ENCODE measurements at places on chromosomes 12 and 14. TPM values are rescaled to one million over a fixed set of nuclear protein-coding genes. Genes with fewer than 3 reads are reported as not detected.

GRCh38 chr12:92049403-92049802 lies 96.2 kb downstream of the BTG1 start:
- no peak overlapping the region for H3K27ac ChIP-seq
- no peak for DNase-seq
- H3K36me3 ChIP-seq = no peaks in the 10 kb centered on the region

DNA sequence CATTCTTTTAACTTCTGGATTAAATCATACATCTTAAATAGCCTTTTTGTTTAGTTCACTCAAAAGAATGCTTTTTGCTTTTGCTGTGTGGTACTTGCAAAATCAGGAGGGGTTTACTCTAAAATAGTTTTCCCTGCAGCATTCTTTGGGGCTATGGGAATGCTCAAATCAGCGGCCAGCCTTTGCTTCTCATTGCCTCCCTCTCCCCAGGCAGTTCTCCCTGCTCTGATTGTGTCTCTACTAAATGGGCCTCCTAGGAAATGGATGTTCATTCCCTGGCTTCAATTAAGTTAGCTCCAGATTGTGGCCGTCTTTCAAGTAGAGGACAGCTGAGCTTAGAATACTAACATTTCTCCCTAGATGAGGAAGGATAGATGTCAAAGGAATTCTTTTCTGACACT lies 4.4 kb downstream of the TULP3 start:
- DNase-seq = no peak
- H3K36me3 ChIP-seq = no peaks in the 10 kb centered on the region
- H3K4me3 ChIP-seq = no peak overlapping the region
- peak overlapping the region; percentile 18 for H3K27ac ChIP-seq

GRCh38 chr14:96122496-96122895 lies 82.1 kb upstream of the BDKRB2 start:
- no peaks in the 10 kb centered on the region for H3K36me3 ChIP-seq
- no peak for DNase-seq
- H3K4me3 ChIP-seq = no peak overlapping the region
- H3K27me3 ChIP-seq = no peaks in the 10 kb centered on the region
- peaks cover 3% of the 10 kb centered on the region for H3K4me1 ChIP-seq
- H3K27ac ChIP-seq = no peak overlapping the region

DNA sequence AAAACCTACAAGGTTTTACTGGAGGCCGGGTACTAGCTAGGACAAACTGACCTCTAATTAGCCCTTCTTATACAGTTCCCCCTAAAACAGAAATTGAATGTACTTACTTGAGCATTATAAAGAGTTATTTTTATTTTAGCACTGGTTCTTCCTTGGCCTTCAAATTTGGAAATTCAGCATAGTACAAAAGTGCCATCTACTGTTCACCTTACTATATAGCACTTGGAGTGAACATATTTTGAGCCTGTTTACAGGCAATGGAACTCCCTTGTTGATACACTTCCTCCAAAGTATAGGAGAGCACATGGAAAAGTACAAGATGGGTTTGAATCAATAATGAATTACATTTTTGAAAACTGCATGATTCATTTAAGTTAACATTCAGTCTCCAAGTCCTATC lies 3.9 kb upstream of the POC1B start:
- H3K27me3 ChIP-seq = no peaks in the 10 kb centered on the region
- H3K4me1 ChIP-seq = peaks cover 10% of the 10 kb centered on the region
- H3K27ac ChIP-seq = no peak overlapping the region
- H3K36me3 ChIP-seq = no peaks in the 10 kb centered on the region
- H3K4me3 ChIP-seq = no peak overlapping the region

- peak; percentile 96 for DNase-seq
- H3K4me3 ChIP-seq = peak overlapping the region; percentile 61
- H3K4me1 ChIP-seq = peaks cover 54% of the 10 kb centered on the region
- H3K36me3 ChIP-seq = peaks cover 4% of the 10 kb centered on the region
Observed at GRCh38 chr12:53099071-53099882, 1.8 kb downstream of the IGFBP6 start.

GRCh38 chr12:118432812-118433545 lies 56.6 kb downstream of the SUDS3 start:
- H3K4me3 ChIP-seq = no peak overlapping the region
- no peak overlapping the region for H3K27ac ChIP-seq
- no peaks in the 10 kb centered on the region for H3K27me3 ChIP-seq
- no peaks in the 10 kb centered on the region for H3K36me3 ChIP-seq
- H3K4me1 ChIP-seq = no peaks in the 10 kb centered on the region

- no peak for DNase-seq
- peaks cover 60% of the 10 kb centered on the region for H3K36me3 ChIP-seq
- no peak overlapping the region for H3K27ac ChIP-seq
Observed at GRCh38 chr14:95452893-95453712, 63.3 kb downstream of the SYNE3 start.

DNA sequence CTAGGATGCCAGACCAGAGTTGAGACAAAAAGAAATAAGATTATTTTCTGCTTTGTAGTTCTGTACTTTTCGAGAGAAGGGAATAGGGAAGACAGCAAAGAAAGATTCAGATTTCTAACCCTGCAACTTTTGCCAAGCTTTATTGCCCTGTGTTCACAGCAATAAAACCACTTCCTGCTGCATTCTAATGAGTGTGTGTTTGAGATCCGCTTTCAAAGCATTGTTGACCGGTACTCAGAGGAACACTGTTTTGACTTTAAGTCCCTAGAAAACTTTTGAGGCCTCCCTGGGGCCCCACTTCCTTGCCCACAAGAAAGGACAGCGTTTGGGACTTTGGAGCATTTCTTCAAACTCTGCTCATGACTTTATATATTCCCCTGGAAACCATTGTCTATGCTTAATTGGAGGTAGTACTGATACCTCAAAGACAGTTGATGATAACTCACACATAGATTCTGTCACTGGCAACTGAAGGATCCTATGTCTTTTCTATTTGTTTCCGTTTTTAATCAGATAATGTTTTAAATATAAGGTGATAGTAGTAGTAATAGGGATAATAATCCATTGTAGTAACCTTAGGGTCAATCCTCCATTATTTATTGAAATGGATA lies 1.3 kb downstream of the RNASE6 start:
- peak overlapping the region; percentile 24 for H3K4me3 ChIP-seq
- no peak for DNase-seq
- peaks cover 4% of the 10 kb centered on the region for H3K4me1 ChIP-seq

DNA sequence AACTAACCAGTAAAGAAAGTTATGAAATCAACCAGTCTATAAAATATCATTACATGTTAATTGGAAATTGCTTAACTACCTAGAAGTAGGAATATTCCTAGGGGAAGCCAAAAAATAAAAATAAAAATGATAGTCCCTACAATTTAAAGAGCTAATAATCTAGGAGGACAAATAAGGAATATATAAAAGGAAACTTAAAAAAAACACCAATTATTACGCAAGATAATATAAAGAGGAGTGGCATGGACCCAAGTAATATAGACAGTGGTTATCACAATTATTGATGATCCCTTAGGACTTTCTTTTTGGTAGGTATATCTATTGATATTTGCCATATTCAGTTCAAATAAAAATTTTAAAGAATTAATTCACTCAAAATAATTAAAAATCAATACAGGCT lies 498.7 kb downstream of the SOX5 start:
- H3K27ac ChIP-seq = no peak overlapping the region
- H3K4me3 ChIP-seq = no peak overlapping the region
- no peaks in the 10 kb centered on the region for H3K36me3 ChIP-seq
- H3K27me3 ChIP-seq = no peaks in the 10 kb centered on the region
- DNase-seq = no peak

- no peak overlapping the region for H3K27ac ChIP-seq
- no peak for DNase-seq
- no peaks in the 10 kb centered on the region for H3K36me3 ChIP-seq
- no peak overlapping the region for H3K4me3 ChIP-seq
Observed at GRCh38 chr12:81333812-81334211, 255.9 kb downstream of the ACSS3 start.

GRCh38 chr12:124087266-124088051 lies 114.4 kb downstream of the ZNF664 start:
- no peaks in the 10 kb centered on the region for H3K27me3 ChIP-seq
- no peaks in the 10 kb centered on the region for H3K36me3 ChIP-seq
- peak; percentile 52 for DNase-seq
- no peak overlapping the region for H3K4me3 ChIP-seq

GRCh38 chr14:20791187-20791586 lies 10.1 kb downstream of the RNASE6 start:
- H3K27me3 ChIP-seq = no peaks in the 10 kb centered on the region
- no peak for DNase-seq
- no peaks in the 10 kb centered on the region for H3K4me1 ChIP-seq
- no peak overlapping the region for H3K27ac ChIP-seq

GRCh38 chr14:31480156-31480555 lies 7.7 kb downstream of the GPR33 start:
- no peak overlapping the region for H3K4me3 ChIP-seq
- H3K27ac ChIP-seq = no peak overlapping the region
- DNase-seq = no peak
- H3K36me3 ChIP-seq = no peaks in the 10 kb centered on the region

GRCh38 chr12:94269316-94269999 lies 121.1 kb downstream of the PLXNC1 start:
- no peak overlapping the region for H3K27ac ChIP-seq
- H3K4me3 ChIP-seq = no peak overlapping the region
- H3K27me3 ChIP-seq = no peaks in the 10 kb centered on the region
- DNase-seq = no peak

DNA sequence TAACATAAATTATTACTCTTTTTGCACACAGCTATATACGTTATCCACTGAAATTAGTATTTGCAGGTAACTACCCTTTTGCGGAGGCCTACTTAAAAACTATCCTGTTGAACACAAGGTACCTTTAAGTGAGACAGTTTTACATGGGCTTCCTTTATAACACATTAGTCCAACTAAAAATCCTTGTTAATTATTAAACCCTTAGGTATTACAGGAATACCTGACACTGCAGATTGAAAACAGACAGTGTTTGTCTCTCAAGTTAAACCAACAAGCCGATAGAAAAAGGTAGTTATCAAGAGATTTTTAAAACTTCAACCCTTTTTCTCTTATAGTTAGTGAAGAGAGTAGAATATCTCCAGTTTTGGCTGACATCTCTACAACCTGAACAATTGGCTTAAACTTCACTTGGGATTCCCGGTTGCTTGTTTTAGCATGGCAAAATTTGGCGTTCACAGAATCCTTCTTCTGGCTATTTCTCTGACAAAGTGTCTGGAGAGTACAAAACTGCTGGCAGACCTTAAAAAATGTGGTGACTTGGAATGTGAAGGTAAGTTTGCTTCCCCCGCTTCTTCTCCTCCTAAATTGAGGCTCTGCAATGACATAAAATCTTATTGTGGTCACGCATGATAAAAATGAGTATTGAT lies at the start of gene MIA2:
TSS of gene MIA2 (plus strand) at position 236 of the 647 bp plus-strand sequence. CDS start at position 436, 200 bp downstream.
- H3K4me3 ChIP-seq = no peak within 1 kb of the TSS
- no peaks in the 10 kb centered on the region for H3K36me3 ChIP-seq
- H3K27ac ChIP-seq = no peak within 1 kb of the TSS
- H3K27me3 ChIP-seq = no peaks in the 10 kb centered on the region

- H3K36me3 ChIP-seq = no peaks in the 10 kb centered on the region
- peaks cover 24% of the 10 kb centered on the region for H3K4me1 ChIP-seq
- peak overlapping the region; percentile 94 for H3K27ac ChIP-seq
- H3K27me3 ChIP-seq = no peaks in the 10 kb centered on the region
Observed at GRCh38 chr12:31324845-31325523, 966 bp downstream of the SINHCAF start.

DNA sequence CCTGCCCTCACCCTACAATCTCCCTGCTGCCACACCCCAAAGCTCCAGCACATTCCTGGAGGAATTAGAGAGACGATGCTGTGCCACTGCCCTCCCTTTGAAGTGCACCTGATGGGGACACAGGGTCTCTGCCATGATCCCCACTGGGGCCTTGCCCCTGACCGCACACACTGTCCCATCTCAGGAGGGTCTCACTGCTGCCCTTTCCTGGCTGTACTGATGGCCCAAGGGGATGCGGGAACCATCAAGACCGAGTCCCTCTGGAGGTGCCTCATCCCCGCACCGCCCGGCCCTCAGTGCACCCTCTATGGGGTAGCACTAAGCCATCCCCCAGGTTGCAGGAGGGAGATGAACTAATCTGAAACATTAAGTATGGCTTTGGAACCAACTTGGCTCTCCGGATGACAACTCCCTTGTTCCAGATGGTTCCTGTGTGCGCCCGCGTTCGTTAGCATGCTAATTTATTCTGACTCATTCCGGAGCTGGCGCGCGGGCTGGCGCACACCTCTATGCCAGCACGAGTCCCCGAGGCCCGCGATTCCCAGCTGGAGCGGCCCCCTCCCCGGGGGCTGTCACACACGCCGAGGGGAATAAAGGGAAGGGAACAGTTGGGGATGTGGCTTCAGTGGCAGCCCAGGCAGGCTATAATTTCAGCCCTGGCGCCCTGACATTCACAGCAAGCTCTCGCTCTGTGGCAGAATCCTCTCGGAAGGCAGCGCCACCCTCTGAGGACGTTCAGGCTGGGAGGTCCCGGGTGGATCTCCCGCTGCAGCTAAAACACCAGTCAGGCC lies 34.2 kb upstream of the C14orf180 start:
- no peaks in the 10 kb centered on the region for H3K36me3 ChIP-seq
- H3K4me3 ChIP-seq = peak overlapping the region; percentile 13
- no peak overlapping the region for H3K27ac ChIP-seq
- DNase-seq = no peak

DNA sequence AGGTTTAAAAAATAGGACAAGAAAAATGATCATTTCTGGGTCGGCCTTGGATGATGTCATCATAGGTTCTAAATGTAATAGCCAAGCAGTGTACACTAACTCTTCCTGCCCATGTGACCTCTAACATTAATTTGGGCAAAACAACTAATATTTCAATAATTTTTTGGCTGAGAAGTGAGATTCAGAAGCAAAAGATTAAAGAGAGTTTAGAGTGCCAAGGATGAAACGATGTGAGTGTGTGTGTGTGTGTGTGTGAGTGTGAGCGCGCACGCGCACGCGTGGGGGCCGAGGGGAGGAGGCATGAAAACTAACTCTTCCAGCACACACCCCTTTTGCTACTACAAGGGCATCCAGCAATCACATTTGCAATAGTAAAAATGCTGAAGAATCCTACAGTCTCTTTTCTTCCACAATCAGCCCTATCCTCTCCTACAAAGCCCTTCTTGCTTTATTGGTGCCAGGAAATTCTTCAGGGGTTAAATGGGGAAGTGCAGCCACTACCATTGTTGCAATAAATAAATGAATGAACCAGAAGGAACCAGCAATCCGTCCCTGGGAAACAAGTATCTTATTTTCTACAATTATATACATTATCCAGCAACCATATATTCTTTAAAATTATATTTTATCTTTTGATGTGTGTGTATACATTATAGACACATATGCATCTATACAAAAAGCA lies 52.9 kb downstream of the PEBP1 start:
- H3K27ac ChIP-seq = no peak overlapping the region
- H3K4me3 ChIP-seq = no peak overlapping the region
- DNase-seq = no peak
- H3K4me1 ChIP-seq = peaks cover 36% of the 10 kb centered on the region

Gene GRIP1
- 19.4 TPM for total RNA-seq

Gene DEPDC4
- 0.72 TPM for total RNA-seq

Gene TRAFD1
- 48.5 TPM for total RNA-seq

Gene INTS13
- 35.3 TPM for total RNA-seq

Gene PLEKHD1
- 3.1 TPM for total RNA-seq

Gene HOXC12
- 3.9 TPM for total RNA-seq

Gene TMEM63C
- total RNA-seq = 13.6 TPM

Gene PRB2
- total RNA-seq = not detected

Gene TAS2R43
- 4.7 TPM for total RNA-seq

Gene PMCH
- total RNA-seq = not detected

Gene OR6C2
- not detected for total RNA-seq

Gene SMCO2
- 1.7 TPM for total RNA-seq

Gene TAS2R8
- total RNA-seq = not detected

Measured in suprapubic skin (tissue), 4 donors.